ENCODE measurements at places on chromosomes 4 and X.

- no peak for DNase-seq
Measured at GRCh38 chr4:158169931-158170690, 2.7 kb downstream of the GASK1B start.

DNA sequence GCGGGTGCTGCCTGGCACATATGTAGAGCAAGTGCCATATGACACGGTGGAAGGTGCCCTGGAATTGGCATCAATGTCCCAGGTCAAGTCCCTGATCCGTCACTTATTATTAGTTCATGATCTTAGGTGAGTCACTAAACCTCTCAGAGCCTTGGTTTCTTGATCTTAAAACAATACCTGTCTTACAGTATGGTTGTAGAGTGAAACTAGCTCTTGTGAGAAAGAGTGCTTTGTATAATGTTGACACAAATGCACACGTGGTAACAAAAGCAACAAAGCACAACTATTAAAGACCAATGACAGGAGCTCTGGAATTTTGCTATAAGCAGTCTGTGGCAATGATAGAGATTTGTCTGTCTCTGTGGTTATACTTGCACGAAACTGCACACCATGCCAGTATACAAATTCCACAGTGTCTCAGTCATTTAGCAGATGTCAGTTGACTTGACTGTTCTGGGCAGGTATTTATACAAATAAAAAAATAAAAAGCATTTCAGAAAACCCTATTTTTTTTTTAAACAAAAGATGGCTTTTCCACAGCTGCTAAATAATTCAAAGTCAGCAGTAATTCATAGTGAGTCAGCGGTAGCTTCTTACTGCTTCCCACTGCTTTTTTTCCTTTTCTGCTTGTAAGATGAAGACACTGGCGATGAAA is 19.7 kb upstream of the ACSL1 start:
- peak; percentile 41 for DNase-seq

DNA sequence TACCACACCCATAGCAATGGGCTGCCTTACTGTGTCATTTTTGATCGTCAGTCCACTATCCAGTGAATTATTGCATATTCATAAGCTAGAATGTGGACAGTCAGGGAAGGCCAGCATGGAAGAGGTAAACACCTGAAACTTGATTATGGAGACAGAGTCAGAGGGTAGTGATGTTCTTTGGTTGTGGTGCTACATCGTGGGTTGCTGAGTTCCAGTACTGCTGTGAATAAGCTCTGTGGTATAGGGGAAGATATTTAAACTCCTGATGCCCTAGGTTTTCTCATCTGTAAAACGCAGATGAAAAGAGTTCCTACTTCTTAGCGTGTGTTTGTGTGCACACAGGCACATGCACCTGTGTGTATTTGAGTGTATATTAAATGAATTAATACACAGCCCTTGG is 69.9 kb downstream of the CPE start:
- DNase-seq, result no peak

DNA sequence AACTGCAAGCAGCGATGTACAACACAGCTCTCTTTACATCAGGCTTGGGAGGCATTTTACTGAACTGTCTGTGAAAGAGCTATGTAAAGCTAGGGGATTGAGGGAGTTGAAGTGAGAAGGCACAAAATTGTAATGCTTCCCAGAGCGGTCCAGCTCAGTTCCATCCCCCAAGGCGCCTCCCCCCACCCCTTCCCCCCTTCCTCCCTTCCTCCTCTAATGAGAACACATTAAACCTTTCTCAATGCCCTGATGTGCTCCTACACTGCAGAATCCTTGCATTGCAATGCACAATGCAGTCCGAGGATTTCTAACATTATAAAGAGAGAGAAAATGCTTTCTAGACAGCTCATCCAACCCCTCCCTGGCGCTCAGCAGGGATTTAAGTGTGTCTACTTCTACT is 73.9 kb downstream of the CXXC4 start:
- no peak for DNase-seq

- no peak for DNase-seq
Measured at GRCh38 chr4:185151296-185151695, 8.2 kb downstream of the SLC25A4 start.

DNA sequence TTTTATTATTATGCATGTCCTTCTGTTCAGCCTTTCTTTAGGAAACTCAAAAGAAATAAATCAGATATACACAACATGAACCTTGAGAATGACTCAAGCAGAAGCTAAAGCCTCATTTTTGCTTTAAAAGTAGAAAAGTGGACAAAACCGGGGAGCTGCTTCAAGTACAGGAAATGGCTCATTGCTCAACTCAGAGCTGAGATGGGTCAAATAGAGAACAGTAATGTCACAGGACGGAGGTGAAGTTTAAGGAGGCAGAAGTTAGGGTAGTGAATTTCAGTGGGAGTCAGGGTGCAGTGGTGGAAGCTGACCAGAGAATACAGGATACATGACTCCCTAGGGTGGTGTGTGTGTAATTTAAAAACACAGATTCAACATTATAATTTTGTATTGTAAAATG is 22.2 kb downstream of the PHKA2 start:
- no peak for DNase-seq

DNA sequence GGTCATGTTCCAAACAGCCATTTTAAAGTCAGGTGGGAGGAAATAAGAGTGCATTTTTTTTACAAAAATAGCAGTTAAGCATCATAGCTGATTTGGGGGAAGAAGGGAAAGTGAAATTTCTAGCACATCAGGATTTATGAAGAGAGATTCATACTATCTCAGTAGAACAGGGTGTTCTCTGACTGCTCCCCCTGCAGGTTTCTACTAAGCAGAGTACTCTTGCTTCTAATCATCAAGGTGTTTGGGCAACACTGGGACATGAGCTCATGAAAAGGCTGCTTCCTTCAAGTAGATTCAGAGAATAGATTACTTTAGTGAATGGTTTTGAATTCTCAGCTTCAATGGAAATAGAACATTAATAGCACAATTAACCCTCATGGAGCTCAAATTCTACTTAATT is 591.4 kb upstream of the PCDH10 start:
- no peak for DNase-seq

GRCh38 chr4:41882625-41883347 is 52.4 kb upstream of the TMEM33 start:
- peak; percentile 49 for DNase-seq

DNA sequence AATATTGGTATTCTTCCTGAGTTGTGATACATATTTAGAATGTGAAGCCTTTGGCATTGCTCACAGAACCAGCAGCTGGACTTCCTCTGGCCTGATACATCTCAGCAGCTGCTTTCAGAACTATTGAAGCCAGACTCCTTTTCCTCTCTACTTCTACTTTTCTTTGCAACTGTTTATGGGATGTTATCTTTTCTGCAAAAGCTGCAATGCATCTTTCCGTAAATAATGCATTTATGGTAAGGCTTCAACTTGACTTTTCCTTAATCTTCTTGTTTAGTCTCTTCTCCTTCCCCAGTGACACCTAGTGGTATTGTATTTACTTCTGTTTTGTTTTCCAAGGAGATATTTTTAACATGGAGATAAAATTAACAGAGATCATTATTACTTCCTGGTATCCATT is 1548.7 kb downstream of the PCDH7 start:
- no peak for DNase-seq

- DNase-seq, result no peak
Measured at GRCh38 chrX:110373310-110373709, 14.7 kb downstream of the RTL9 start.

DNA sequence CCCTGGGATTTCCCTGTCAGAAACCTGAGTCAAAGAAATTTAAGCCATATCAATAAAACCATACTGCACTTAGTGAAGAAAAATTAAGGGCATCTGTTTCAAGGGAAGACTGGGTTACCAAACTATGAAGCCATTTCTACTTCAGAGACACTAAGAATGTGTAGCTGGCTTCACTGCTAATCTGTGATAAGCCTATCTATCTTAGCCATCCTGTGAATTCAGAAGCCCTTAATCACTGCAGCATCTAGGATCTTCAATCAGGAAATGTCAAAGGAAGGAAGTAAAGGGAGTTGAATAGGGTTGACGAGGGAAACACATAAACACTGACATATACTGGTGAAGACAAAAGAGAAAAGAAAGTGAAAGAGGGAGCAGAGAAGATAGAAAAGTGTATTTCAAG is 777.6 kb upstream of the DIAPH2 start:
- DNase-seq, result no peak

DNA sequence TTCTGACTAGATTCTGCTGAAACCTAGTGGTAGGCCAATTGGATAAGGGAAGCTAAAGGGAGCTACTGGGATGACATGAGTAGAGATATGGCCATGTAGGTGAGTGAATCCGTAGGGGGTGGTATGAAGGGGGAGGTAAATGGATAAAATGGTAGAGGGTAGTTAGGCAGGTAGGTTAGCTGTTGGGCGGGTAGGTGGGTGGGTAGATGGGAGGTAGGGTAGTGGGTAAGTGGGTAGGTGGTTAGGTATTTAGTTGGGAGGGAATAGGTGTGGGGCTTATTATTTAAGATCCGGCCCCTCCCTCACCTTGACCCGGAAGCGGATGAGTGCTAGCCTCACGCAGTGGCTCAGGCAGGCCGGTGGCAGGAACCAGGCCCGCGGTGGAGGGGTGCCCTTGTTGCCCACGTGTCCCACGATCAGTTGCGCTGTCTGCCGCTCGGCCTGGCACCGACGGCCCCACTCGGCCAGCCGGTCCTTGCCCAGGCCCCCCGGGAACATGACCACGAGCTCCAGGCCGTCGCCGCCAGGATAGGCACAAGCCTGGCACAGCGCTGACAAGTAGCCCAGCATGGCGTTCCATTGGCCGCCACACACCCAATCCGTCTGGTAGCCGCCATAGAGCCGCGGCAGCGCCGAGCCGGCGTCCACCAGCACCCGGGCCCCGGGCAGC is 725 bp downstream of the FAM120C start:
- peak; percentile 66 for DNase-seq

GRCh38 chr4:153014460-153014859 is 78.3 kb downstream of the FHDC1 start:
- DNase-seq, result no peak

DNA sequence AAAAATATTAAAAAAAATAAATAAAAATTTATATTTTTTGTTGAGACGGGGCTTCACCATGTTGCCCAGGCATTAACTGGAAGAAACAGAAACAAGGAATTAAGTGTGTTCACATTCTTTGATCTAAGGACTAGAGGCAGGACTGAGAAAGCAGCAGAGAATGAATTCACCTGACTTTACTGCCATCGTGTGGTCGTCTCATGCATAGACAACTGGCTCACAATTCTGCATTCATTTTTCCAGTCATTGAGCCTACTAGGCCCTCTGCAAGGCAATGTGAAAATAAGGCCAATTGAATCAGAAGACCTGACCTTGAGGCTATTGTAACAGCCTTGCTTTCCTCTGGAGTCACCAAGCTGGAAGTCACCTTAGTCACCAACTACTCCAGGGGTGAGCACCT is 37.4 kb downstream of the LHFPL1 start:
- peak; percentile 20 for DNase-seq

GRCh38 chrX:20026278-20026677 is 35.4 kb upstream of the BCLAF3 start:
- DNase-seq, result no peak

DNA sequence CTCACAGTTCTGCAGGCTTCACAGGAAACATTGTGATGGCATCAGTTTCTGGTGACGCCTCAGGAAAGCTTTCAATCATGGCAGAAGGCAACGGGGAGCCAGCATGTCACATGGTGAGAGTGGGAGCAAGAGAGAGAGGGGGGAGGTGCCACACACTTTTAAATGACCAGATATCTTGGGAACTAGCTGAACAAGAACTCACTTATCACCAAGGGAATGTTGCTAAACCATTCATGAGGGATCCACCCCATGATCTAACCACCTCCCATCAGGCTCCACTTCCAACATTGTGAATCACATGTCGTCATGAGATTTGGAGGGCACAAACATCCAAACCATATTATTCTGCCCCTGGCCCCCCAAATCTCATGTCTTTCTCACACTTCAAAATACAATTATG is 43.3 kb upstream of the GPR173 start:
- no peak for DNase-seq

- DNase-seq, result no peak
Measured at GRCh38 chrX:44898411-44899221, 25.6 kb downstream of the KDM6A start.

GRCh38 chrX:154097003-154097588 is 421 bp downstream of the MECP2 start:
- DNase-seq, result peak; percentile 79

- no peak for DNase-seq
Measured at GRCh38 chr4:7645956-7646355, 211.2 kb upstream of the PSAPL1 start.

DNA sequence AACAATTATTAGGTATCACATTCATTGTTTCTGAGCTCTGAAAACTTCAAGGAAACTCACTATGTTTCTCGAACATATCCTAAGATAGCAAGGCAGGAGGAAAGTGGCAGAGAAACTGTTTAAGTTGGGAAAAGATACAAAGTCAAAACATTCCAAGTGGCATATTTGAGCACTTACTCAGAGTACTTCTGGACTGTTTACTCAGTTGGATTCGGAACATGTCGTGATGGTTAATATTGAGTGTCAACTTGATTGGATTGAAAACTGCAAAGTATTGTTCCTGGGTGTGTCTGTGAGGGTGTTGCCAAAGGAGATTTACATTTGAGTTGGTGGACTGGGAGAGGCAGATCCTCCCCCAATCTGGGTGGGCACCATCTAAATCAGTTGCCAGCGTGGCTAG is 298.3 kb downstream of the IL1RAPL2 start:
- DNase-seq, result no peak

DNA sequence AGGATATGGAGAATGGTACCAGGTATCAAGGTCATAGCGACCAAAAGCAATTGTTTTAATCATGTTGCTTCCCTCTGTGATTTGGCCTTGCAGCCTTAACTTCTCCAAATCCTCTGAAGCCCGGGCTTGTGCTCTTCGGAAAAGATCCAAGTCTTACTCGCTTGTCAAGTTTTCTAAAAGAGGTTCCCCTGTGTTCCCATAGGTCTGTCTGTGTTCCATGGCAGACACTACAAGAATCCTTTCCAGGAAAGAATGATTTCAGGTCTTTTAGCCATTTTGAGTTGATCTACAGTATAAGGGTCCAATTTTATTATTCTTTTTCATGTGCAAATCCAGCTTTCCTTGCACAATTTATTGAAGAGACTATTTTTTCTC is 710.6 kb upstream of the DIAPH2 start:
- no peak for DNase-seq
